Stimulated activated CD4-positive, alpha-beta T cell treated with anti-CD3 and anti-CD28 coated beads, Interleukin-4, amount 100 ng/mL, for 24 hours (primary cell): ENCODE measurements at places on chromosomes 5 and 9.

DNA sequence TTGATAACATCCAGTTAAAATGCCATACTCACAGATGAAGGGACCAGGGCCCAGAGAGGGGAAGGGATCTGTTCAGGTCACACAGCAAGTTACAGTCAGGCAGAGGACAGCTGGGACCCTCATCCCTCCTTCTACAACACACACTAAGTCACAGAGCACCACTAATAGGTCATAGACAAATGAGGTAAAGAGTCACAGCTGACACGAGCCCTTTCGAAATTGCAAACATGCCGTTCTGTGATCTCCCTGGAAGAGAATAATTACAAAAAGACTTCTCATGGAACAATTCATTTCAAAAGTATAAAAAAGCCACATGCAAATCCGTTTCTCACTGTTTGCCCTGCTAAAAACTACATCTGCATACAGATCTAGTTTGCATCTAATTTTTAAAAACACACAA lies 15.5 kb downstream of the IGFBPL1 start:
- no peak for DNase-seq

DNA sequence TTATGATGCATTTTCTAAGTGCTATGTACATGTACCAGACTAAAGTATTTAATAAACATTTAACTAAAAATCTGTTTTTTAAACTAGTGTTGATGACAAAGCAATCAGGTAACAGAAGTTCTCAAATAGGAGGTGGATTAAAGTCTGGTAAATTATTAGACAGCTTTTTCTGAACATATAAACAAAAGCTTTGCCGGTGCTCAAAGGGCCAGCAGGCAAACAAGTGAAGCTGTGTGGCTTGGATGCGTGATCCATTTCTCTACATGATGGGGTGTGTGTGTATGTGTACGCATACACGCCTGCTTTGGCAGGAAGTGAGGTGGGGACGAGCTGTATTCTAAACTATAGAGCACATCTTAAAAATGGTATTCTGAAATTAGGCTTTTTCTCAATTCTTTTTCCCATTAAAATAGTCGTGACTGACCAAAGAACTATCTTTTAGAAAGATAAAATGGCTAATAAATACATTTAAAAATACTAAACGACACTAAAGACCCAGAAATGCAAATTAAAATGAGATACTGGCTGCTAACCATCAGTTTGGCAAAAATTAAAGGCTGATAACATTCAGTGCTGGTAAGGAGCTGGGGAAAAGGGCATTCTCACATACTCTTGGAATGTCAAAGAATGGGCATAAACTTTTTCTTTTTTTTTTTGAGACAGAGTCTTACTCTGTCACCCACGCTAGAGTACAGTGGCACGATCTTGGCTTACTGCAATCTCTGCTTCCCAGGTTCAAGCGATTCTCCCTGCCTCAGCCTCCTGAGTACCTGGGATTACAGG lies 174.0 kb downstream of the MAPKAP1 start:
- no peak for DNase-seq

- peak; percentile 41 for DNase-seq
Measured at GRCh38 chr5:148708854-148709253, 54.5 kb upstream of the HTR4 start.

- DNase-seq = no peak
Measured at GRCh38 chr9:128123451-128124080, 4.0 kb downstream of the PTGES2 start.

DNA sequence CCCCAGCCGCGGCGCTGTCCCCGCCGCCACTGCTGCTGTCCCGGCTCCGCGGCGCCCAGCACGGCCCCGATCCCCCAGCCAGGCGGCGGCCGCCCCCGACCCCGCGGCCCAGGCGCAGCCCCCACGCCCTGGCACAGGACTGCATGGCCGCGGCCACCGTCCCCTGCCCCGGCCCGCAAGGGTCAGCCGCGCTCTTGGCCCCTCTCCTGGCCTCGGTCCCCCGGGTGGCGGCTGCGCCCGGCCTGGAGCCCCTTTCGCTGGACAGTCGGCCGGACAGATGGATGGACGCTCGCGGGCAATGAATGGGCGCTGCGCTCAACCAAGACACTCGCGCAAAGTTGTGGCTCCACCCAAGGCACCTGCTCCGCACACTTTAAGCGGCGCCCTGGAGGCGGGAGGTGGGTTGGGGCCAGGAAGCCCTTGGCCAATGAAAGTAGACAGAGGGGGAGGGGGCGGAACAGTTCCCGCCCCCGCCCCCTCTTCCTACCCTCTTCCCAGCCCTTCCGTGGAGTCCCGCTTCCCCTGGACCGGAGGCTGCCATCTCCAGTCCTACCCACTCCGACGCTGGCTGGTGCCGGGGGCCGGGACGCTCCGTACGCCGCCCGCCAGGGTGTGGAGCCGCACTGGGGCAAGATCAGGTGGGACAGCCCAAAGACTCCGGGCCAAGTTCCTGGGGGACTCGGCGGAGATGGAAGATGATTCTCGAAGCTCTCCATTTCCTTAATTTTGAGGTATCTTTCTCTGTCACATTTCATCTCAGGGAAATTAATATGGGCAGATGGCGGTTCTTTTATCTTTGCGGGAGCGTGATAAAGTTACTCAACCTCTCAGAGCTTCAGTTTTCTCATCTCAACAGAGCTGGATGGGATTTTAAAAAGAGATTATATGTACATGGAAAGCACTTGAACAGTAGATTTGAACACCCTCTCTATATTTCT lies at the start of gene GLDC:
GLDC (minus strand) TSS at position 375 of the 938 bp plus-strand sequence; CDS start at position 145, 230 bp downstream.
- DNase-seq = peak; percentile 35

DNA sequence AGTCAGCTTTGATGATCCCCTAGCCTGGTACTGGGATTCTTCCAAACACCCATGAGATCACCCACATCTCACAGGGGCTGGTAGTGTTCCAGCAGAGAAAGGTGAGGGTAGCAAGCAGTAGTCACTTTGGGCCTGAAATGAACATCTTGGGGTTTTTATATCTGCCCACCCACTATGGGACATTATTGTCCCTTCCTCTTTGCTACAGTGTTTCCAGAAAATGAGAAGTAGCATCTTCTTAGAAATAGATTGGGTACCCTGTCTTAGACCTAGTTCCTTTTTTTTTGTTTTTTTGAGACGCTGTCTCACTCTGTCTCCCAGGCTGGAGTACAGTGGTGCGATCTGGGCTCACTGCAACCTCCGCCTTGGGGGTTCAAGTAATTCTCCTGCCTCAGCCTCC lies 249.2 kb upstream of the ANKRD55 start:
- DNase-seq = no peak

- no peak for DNase-seq
Measured at GRCh38 chr5:33232731-33233505, 207.8 kb upstream of the TARS1 start.

DNA sequence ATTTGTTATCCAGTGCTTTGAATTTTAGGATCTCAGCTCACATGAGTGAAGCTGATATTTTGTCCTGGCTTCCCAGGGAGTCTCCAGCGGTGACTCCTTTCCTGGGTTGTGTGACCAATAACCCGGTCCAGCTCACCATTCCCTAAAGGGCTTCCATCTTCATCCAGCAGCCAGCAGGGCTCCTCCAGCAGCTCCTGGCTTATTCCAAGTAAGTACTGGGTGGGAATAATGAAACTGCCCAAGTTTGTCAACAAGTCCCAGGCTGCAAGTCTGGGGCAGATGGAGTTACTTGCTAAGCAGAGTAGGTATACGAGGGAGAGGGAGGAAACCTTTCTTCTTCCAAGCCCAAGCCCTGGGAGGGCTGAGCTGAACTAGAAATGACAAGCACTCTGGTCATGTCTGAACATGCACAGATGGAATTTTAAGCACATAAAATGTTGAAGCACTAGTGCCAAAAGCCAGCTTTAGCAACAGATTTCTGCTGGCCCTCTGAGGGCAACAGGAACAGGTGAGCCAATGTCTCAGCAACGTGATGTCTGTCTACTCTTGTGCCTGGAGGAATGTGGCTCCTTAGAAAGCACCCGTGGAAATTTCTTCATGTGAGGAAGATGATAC lies 153.7 kb upstream of the DAPK1 start:
- no peak for DNase-seq

GRCh38 chr9:109498195-109499092 lies at the start of gene PTPN3:
TSS of gene PTPN3 (minus strand) at chr9:109498307. CDS start at chr9:109463434, 34,873 bp downstream.
- no peak for DNase-seq

DNA sequence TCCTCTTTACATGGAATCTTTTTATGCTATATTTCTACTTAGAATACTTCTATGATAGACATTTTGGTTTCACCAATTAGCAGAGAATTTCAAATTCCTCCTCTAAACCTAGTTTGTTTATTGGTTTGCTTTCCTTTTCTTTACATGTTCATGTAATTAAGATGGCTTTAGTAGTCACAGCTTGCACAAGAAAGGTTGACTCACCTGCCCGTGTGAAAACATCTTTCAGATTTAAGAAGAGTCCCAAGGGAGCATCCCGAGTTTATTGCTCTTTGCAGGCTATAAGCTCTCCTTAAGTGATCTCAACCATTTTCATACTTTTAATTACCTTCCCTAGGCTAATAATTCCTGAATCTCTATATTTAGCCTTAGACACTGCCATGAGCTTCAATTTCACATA lies 28.9 kb downstream of the TYRP1 start:
- DNase-seq = no peak

DNA sequence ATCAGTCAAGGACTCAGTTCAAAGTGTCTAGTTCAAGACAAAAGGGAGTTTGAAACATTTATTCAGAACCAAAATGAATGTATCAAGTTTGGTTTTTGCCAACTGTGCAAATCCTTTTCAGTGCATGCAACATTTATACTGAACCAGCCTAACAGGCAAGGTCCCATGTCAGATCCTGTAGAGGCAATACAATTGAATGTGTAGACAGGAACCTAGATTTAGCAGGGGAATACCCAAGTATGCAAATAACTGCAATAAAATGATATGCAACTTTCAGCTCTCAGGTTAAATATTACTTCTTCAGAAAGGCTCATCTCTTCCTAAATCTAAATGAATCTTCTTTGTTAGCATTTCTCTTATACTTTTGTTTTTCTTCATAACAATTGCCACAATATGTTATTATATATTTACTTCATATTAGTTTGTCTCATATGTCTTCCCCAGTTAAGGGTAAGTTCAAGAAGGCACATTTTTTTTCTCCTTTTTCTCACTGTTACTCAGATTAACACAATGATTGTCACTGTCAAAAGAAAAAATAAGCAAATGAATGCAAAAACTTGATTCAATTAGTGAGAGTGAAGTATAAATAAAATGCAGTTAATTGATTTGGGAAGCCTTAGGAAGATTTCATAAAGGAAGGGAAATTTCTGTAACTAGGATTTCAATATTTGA lies 163.9 kb upstream of the RASA1 start:
- DNase-seq = no peak

DNA sequence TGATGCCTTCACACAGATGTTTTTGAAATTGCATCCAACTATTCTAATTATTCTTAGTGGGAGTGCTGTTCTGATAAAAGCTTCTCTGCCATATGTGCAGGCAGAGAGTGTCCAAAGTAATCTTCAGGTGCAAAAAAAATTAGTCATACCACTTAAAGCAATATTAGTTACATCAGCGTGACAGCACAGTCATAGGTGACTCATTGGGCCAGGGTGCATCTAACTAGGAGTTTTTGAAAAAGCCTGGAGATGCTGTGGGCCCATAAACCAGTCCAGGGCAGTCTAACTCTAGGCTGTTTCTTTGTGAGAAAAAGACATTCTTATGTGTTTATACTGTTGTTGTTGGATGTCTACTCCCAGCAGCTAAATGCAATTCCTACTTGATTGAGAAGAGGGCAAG lies 33.0 kb upstream of the C6 start:
- no peak for DNase-seq

DNA sequence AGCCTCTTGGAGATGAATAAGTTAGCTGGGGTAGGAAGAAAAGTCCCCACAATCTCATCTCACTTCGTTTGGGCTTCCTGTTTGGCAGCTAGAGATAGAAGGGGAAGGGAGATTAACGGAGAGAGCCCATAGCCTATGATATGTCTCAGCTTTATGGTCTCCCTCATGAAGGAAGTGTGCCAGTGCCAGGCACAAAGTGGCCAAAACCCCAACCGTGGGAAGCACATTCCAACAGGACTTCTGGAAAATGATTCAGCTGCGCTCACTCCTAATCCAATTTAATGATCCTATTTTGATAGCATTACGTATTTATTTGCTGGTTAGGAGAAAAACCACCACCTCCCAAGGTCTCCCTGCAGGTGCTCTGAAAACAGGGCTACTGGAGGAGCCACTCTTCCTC lies 303.1 kb upstream of the CLINT1 start:
- no peak for DNase-seq

GRCh38 chr9:5620494-5620893 lies 8.4 kb upstream of the RIC1 start:
- DNase-seq = no peak

GRCh38 chr9:121322037-121322736 lies 47.9 kb downstream of the STOM start:
- no peak for DNase-seq

DNA sequence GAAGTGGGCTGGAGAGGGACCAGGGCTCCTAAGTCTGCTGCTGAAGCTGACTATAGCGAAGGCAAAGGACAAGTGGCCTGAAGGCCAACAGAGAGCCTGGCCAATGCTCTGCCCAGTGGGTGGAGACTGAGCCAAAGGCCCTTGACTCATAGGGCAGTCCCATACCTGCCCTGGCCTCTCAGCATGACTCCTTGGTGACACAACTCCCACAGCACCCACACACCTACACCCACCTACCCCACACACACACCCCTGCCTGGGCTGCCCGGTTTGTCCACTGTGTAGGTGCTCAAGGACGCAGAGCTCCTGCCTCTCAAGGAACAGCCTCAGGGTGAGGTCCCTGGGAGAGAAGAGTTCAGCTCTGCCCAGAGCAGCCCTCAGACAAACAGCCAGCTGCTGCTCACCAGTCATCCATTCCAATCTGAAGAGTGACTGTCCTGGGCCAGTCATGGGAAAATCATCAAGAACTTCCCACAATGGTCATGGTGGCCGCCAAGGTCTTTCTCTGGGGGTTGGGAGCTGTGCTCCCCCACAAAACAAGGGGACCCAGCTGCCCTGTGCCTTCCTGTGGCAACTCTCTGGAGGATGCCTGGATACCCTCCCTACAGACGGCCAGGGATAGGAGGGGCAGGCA lies 5.0 kb downstream of the TNIP1 start:
- no peak for DNase-seq

DNA sequence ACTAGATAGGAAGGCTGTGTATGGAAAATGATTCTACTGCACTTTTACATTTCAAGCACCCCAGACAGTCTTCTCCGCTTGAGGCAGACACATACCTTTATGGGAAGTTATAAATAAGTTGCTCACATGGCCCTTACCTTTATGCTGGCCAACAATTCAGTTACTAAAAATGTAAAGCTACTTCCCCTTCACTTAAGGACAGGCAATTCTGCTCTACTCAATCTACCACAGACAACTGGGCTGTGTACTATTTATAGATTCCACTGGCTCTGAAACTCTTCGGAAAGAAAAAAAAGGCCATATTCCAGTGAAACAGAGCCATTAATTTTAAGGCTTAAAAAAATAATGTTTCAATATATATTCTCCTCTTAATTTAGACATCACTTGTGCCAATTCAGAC lies 59.4 kb downstream of the ELAVL2 start:
- DNase-seq = no peak

DNA sequence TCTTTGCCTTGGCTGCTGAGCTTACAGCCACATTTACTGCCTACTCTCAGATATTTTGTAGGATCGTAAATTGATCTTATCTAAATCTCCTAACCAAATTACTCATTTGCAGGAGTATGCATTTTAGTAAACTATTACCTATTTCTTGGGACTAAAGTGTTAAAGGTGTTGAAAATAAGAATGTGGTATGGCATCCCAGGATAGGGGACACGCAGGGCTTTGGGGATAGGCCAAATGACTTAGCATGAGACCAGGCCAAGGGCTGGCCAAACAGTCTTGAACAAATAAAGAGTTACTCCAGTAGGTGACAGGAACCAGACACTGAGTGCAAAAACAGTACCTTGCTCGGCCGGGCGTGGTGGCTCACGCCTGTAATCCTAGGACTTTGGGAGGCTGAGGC lies 25.1 kb downstream of the TBC1D2 start:
- no peak for DNase-seq

- DNase-seq = no peak
Measured at GRCh38 chr9:120482424-120483186, 97.4 kb downstream of the CDK5RAP2 start.
